GM12878 (cell line): ENCODE measurements at places on chromosomes 4 and X. TPM values are rescaled to one million over a fixed set of nuclear protein-coding genes. Genes with fewer than 3 reads are reported as not detected.

DNA sequence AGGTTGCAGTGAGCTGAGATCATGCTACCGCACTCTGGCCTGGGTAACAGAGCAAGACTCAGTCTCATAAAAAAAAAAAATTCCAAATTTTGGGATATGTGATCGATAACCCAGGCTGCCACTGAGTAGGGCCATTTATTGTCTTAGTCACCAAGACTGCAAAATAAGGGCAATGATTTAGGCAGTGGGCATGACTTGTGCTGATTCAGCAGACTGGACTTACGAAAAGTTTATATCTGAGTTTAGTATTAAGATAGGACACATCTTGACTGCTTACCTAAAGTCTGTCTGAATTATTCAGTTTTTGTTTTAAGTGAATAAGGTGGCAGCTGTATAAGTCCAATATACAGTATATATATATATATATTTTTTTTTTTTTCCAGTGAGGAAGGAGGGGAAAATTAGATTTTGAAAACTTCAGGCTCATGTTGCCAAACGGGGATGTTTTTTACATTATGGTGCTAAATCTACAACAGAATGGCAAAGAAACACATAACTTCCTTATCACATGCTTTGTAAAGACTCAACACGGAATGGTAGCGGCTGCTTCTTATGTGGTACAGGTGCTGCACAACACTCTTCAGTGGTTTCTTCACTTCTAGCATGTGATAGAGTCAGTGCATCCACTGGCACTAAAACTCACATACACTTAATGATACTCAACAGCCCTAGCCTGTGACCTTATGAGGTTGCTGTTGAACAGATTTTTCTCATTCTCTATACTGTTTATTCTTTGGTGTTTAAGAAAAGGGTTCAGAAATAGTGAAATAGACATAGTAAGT is 6.5 kb downstream of the TEX13D start:
- DNase-seq = no peak

- no peak for DNase-seq
These were observed 777.6 kb upstream of the DIAPH2 start for GRCh38 chrX:95907081-95907480.

DNA sequence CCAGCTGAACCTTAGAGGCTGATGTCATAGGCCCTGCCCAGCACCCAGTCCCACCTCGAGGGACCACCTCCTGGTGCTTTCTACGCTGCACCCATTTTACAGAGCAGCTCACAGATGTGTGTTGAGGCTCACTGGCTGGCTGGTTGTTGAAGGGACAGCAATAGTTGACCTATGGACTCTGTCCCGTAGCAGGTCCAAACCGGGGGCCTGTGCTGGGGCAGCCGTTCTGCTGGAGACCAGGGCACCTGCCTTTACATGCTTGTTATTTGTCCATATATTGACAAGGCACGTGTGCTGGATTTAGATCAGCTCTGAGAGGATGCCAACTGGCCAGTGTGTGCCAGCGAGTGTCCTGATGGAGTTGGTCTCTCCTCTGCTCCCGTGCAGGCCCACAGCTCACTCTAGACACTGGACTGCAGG is 58.1 kb downstream of the TNIP2 start:
- DNase-seq = no peak

GRCh38 chr4:188839704-188840103 is 700.5 kb downstream of the TRIML1 start:
- DNase-seq = no peak

GRCh38 chr4:39280770-39281169 is 85.4 kb downstream of the RFC1 start:
- DNase-seq = no peak

GRCh38 chr4:165425629-165426028 is 46.8 kb downstream of the CPE start:
- DNase-seq = no peak

DNA sequence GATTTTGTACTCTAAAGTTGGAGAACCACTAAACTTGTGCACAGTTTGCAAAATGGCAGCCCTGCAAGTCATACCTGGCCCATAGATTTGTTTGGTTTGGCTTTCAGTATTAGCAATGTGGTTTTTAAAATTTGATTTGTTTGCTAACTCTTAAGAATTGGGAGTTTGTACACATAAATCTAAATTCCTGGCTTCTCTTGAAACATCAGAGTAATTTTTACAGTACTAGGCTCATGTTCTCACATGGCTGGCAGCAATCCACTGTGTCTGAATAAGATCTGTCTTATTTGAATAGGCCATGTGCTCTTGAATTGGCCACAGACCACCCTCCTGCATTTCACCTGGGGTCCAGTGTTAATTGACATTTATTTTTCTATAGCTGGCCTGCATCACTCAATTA is 21.3 kb downstream of the DIAPH2 start:
- no peak for DNase-seq

DNA sequence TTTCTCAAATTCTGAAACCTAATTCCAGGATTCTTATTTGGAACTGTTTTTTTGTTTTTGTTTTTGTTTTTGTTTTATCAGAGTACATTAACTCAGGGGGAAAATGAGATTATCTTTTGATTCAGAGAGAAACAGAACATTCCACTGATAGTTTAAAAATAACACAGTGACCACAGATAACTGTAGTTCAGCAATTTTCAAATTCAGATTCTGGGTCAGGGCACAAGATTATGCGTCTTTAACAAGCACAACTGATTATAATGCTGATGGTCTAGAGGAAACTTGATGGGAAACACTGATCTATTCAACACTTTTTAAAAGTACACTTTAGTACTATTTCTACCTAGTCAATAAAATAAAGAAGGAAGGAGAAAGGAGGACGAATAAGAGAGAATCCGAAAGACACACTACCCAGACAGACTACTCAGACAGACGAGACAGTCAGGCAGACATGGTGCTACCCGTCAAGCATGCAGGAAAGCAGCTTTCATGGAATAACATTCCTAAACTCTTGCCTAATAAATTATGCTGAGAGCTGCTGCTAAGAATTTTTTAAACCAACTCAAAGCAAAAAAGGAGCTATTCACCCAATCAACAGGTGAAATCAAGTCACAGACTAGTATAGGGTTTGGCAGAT is 59.0 kb downstream of the APBB2 start:
- no peak for DNase-seq

- no peak for DNase-seq
These were observed 14.5 kb downstream of the CENPU start for GRCh38 chr4:184719407-184719806.

CSAG2 gene
- 0.40 and 0.51 TPM in 2 replicates for polyA plus RNA-seq

SUPT20HL1 gene
- polyA plus RNA-seq = not detected in 2 replicates

TEX11 gene
- not detected in 2 replicates for polyA plus RNA-seq

SSR4 gene
- 301 and 317 TPM in 2 replicates for polyA plus RNA-seq

DAPP1 gene
- 66.9 and 67.2 TPM in 2 replicates for polyA plus RNA-seq

CITED1 gene
- polyA plus RNA-seq = not detected in 2 replicates

LUZP4 gene
- not detected in 2 replicates for polyA plus RNA-seq
